ENCODE measurements at places on chromosomes 6 and 20.
A peak's percentile ranks its signal among the peaks of the same experiment; 100 is the strongest.

DNA sequence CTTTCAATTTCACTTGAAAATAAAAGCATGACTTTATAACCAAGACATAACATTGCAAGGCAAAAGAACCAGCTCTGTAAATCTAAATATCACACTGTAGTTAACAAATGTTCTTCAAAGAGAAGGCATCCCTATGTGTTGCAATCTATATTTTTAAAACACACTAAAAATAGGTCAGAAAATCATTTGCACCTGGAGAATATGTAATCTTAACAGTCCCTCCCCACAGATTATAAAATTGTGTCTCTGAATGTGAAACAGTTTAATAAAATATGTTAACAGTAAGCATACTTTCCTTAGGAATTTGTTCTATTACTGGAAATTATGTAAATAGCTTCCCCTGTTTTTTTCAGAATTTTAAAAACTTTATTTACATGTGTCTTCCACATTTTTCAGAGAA, 351.9 kb downstream of the COL12A1 start:
- DNase-seq: no peak

- DNase-seq: no peak
Measured at GRCh38 chr6:43733471-43734293, 36.3 kb upstream of the VEGFA start.

- DNase-seq: no peak
Measured at GRCh38 chr6:91352878-91353277, 766.0 kb upstream of the MAP3K7 start.

- no peak for DNase-seq
Measured at GRCh38 chr6:66161546-66162108, 454.6 kb upstream of the EYS start.

- no peak for DNase-seq
Measured at GRCh38 chr20:61797200-61797599, 268.5 kb downstream of the TAF4 start.

- DNase-seq: no peak
Measured at GRCh38 chr6:162032620-162033019, 694.9 kb downstream of the PRKN start.

- no peak for DNase-seq
Measured at GRCh38 chr20:1810926-1811620, 84.1 kb upstream of the SIRPA start.

- no peak for DNase-seq
Measured at GRCh38 chr6:88442737-88443136, 276.6 kb upstream of the CNR1 start.

GRCh38 chr6:16285467-16286150, 47.2 kb downstream of the GMPR start:
- DNase-seq: no peak

DNA sequence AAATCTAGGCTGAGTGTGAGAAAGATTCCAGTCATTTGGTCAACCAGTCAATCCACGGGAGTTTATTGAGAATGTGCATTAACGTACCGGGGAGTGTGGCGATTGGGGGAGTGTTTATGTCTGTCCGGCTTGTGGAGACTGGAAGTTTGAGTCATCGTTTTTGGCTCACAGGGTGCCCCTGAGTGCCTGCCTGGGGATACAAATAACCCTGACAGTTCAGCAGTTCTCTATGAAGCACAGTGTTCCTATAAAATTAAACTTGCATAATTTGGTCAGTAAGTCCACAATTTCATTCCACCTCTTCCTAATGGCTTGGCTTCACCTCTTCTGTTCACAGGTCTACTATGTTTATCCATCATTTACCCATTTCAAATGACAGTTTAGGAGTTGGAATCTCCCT, 72.6 kb upstream of the PLEKHG1 start:
- DNase-seq: no peak

DNA sequence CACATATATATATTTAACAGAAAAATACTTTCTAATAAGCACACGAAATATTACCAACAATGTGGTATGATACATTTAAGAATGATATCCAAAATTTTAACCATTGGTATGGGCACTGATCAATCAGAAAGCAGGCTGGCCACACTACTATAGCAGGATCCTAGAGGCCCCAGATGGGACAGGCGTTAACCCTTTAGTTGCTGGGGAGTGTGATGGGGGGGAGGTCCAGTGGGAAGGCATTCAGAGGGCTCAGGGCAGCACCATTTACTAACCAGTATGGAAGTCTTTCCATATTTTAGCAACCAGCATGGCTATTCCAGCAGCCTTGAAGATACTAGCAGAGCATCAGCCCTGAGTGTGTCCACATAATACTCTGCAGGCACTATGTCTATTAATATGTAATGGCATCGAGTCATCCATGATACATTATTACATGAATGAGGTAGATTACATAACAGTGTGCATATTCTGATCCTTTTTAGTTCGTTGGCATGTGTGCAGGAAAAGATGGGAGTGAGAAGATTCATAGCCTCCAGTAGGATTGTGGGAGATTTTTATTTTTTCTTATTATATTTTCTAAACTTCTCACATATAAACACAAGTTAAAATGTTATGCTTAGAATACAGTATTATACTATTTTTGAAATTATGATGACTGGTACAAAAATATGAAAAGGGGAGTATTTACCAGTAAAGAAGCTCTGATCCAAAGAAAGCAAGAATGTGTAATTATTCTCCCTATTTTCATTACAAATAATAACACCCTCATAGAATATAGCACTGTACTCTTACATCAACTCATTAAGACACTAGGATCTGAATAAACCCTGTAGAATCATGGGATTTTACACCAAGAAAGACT, 78.9 kb downstream of the FAM217A start:
- DNase-seq: no peak

- DNase-seq: no peak
Measured at GRCh38 chr6:7434672-7435071, 45.1 kb downstream of the RIOK1 start.

GRCh38 chr20:50449738-50450492, 60.3 kb upstream of the PTPN1 start:
- no peak for DNase-seq

GRCh38 chr20:3729811-3730540, 2.5 kb upstream of the HSPA12B start:
- no peak for DNase-seq

DNA sequence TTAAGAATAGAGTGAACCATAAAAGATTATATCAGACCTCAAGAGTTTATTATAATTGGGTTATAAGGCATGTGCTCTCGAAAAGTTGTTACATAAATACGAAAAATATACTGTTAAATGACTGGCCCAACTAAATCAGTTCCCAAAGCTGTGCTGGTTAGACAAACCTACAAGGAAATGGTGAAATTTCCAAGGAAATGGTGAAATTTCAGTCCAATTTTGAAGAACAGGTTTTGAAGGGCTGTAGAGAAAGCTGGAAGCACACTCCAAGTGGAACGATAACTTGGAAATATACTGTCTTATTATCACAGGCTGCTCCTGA, 400 bp upstream of the TRMT11 start:
- DNase-seq: no peak

GRCh38 chr6:160735523-160735922, 33.5 kb downstream of the PLG start:
- no peak for DNase-seq

DNA sequence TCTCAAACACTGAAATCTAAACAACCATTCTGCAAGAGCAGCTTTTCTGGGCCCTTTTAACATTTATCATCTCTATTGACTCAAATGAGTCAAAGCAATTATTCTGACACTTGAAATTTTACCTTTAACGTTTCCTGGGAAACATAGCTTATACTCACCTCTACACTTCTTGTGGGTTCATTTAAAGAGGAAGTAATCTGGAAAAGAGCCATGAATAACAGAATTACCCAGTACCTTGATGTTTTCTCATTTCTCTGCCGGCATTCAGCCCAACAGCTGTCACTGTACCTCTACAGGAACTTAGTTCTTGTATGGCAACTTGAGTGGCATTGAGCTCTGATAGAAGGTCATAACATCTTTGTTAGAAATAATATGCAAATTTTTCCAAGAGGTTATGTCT, 272.2 kb downstream of the KCNQ5 start:
- DNase-seq: peak; percentile 12

DNA sequence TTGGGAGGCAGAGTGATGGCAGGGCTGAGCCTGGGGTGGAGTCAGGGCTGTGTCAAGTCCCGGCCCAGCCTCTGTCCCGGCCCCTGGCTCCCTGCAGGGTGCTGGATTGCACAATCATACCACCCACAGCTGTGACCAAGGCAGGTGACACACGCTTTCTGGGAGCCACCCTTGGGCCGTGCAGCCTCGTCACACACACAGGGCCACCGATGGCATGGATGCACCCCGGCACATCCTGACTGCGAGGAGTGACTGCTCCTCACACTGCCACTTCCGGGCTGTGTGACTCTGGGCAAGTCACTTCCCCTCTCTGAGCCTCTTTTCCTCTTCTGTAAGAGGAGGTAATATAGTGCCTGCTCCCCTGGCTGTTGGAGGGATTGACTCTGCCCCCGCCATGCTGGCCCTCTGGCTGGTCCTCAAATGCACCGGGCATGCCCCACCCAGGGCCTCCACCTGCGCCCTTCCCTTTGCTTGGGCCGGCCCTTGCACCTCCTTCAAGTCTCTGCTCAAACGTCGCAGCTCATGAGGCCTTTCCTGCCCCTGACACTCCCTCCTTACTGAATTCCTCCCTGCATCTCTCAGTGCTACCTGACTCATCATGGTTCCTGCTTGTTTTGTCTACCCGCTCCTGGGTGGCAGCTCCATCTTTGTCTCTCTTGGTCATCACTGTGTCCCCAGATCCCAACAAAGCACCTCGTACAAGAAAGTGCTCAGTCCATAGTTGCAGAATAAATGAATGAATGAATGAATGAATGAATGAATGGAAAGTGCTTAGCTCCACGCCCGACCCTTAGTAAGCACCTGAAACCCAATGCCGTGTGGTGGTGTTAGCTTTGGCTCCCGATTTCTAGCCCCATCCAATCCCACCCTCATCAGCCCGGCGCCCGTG, 93.5 kb downstream of the CEBPB start:
- no peak for DNase-seq

- DNase-seq: no peak
Measured at GRCh38 chr6:126923807-126924206, 194.7 kb upstream of the RSPO3 start.

- DNase-seq: peak; percentile 67
Measured at GRCh38 chr6:119350952-119351372, 1.4 kb upstream of the MAN1A1 start.

GRCh38 chr20:64254571-64255360, 782 bp upstream of the PCMTD2 start:
- DNase-seq: no peak

DNA sequence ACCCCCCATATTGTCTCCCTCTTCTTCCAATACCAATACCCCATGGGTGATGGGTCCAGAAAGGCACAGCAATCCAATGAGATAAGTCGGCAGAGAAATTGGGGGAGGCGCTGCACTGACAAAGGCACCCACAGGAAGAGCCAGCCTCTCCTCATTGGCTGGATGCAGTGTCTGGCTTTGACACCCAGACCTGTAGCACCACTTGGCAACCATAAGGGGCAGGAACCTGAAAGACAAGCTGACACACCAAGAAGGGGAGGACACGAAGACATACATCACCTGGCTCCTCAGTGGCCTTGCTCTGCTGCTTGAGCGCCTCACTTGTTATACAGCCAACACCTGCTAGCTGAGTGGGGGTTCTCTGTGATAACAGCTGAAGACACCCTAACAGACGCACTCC, 19.4 kb upstream of the SLC4A11 start:
- DNase-seq: no peak

- no peak for DNase-seq
Measured at GRCh38 chr6:127471379-127472255, 12.4 kb upstream of the KIAA0408 start.

- no peak for DNase-seq
Measured at GRCh38 chr6:105705608-105706007, 302.7 kb upstream of the PREP start.

DNA sequence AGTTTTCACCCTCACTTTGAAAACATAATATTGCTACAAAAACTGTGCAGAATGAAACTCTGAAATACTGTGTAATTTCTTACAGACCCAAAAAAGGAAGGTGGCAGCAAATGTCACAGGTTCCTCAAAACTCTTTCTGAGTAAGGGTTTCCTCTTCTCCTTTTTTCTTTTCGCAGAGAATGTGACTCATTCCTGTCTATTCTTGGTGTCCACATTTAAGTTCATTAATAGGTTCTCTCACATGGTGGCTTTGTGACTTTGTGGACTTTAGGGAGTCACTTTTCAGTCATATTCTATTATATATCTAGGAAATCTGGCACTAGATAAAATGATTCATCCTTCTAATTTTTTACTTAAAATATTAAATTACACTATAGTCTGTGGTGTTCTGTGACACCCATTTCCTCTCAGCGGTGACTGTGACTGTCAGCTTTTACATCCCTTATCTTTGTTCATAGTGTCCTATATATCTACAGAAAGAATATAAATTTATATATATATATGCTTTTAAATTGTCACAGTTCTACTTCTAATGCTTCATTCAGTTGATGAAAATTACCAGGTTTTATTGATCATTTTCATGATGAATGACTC, 126.8 kb upstream of the HCRTR2 start:
- no peak for DNase-seq

DNA sequence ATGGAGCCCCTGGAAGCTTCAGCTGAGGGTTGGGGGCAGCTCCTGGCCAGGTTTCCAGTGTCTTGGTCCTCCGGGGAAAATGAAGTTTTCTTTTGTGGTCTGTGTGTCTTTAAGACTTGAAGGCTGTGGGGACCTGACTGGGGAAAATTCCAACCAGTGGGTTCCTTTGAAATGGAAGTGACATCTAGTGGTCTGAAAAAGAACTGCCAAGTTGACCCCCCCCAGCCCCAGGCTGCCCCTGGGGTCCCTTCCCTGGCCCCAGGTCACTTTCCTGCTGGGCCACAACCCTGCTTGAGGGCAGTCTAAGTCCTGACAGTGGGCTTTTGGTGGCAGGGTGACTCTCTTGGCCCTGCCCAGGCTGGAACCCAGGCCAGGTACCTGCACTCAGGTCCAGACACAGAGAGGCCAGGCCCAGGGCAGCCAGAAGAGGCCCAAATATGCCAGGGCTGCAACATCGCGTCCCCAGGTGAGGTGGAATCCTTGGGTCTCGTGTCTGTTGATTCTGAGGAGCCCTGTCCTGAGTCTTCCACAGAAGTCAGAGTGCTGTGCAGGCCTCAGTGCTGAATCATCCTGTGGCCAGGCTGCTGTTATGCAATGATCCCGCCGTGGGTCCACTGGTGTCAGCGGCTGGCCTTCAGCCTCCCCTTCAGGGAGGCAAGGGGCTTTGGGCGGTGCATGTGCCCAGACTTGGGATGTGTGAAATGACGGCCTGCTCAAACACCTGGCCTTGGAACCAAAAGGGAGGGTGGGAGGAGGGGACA, 68.4 kb downstream of the VEGFA start:
- peak; percentile 57 for DNase-seq

- DNase-seq: no peak
Measured at GRCh38 chr20:19874040-19874727, 116.1 kb downstream of the RIN2 start.

DNA sequence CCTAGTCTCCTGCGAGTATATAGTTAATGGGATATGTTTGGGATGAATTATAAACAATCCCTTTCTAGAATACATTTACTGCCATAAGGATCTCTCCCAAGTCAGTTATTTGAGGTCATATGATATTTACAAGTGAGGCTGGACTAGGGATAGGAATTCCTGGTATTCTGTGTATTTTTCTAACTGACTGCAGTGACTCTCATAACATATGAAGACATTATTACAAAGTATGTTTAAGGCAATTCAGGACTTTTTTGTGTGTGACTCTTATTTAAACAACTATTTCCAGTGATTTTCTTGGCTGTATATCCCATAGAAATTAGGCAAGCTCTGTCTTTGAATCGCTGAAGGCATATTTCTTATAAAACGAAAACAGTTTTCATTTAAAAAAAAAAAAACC, 18.4 kb upstream of the TNFAIP3 start:
- peak; percentile 22 for DNase-seq

GRCh38 chr6:127518191-127518709, 885 bp downstream of the MTCL3 start:
- peak; percentile 79 for DNase-seq
